ENCODE measurements at places on chromosomes 2 and 18. TPM values are rescaled to one million over a fixed set of nuclear protein-coding genes. Genes with fewer than 3 reads are reported as not detected.
A peak's percentile ranks its signal among the peaks of the same experiment; 100 is the strongest.

GRCh38 chr2:228067309-228067708 is 114.2 kb downstream of the SPHKAP start:
- H3K36me3 ChIP-seq = no peaks in the 10 kb centered on the region
- H3K4me3 ChIP-seq = no peak overlapping the region
- H3K27me3 ChIP-seq = peaks cover 2% of the 10 kb centered on the region
- no peaks in the 10 kb centered on the region for H3K4me1 ChIP-seq
- DNase-seq = no peak
- H3K27ac ChIP-seq = no peak overlapping the region

- peak overlapping the region; percentile 66 for H3K4me3 ChIP-seq
- H3K27ac ChIP-seq = peak overlapping the region; percentile 89
- no peaks in the 10 kb centered on the region for H3K27me3 ChIP-seq
- H3K4me1 ChIP-seq = peaks cover 32% of the 10 kb centered on the region
- H3K36me3 ChIP-seq = no peaks in the 10 kb centered on the region
- DNase-seq = no peak
These were observed 822 bp upstream of the GPD2 start for GRCh38 chr2:156435396-156435717.

GRCh38 chr2:151020411-151020810 is 241.3 kb downstream of the RBM43 start:
- H3K27me3 ChIP-seq = no peaks in the 10 kb centered on the region
- no peak for DNase-seq
- H3K36me3 ChIP-seq = no peaks in the 10 kb centered on the region
- no peak overlapping the region for H3K4me3 ChIP-seq
- H3K4me1 ChIP-seq = no peaks in the 10 kb centered on the region

GRCh38 chr2:192126912-192127311 is 67.8 kb downstream of the TMEFF2 start:
- H3K4me1 ChIP-seq = no peaks in the 10 kb centered on the region
- no peak overlapping the region for H3K4me3 ChIP-seq
- no peak for DNase-seq
- no peak overlapping the region for H3K27ac ChIP-seq
- H3K36me3 ChIP-seq = no peaks in the 10 kb centered on the region
- H3K27me3 ChIP-seq = no peaks in the 10 kb centered on the region

DNA sequence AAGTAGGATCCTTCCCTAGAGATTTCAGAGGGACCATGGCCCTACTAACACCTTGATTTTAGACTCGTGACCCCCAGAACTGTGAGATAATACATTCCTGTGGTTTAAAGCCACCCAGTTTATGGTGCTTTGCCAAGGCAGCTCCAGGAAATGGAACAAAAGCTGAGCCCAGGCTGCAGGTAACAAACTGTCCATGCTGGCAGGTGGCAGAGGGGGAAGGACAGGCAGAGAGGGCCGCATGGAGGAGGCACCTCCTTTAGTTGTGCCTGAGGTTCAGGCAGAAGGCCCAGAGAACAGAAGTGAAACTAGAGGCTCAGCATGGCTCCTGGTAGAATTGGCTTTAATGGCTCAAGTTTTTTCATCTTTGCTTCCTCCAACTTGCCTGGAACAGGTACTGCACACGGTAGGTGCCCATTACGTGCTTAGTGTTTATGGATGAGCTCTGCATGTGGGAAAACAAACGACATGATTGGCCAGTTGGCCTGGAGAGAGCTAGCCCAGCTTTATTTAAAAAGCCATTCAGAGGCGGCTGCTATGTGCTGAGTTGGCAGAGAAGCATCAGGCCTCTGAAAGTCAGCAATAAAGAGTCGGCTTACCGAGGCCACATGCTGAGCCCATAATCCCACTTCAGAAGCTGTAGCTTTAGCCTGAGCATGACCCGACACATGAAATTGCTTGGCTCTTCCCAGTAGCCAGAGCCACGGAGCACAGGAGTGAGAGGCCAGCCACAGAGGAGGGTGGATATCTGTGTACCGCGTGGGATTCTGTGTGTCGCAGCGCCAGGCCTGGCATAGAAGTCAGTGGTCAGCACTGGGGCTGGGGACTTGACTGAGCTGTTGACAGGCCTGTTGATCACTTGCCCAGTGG is 36.5 kb downstream of the HS1BP3 start:
- no peak overlapping the region for H3K4me3 ChIP-seq
- no peak overlapping the region for H3K27ac ChIP-seq
- no peaks in the 10 kb centered on the region for H3K36me3 ChIP-seq

LIMS1 gene
- 205 TPM for total RNA-seq

CCDC68 gene
- 2.2 TPM for total RNA-seq

GRCh38 chr2:182649316-182649715 is 66.7 kb upstream of the DNAJC10 start:
- H3K27me3 ChIP-seq = no peaks in the 10 kb centered on the region
- H3K4me3 ChIP-seq = no peak overlapping the region
- H3K36me3 ChIP-seq = no peaks in the 10 kb centered on the region
- DNase-seq = peak; percentile 24
- H3K4me1 ChIP-seq = no peaks in the 10 kb centered on the region
- no peak overlapping the region for H3K27ac ChIP-seq

ARHGAP15 gene
- not detected for total RNA-seq

DNA sequence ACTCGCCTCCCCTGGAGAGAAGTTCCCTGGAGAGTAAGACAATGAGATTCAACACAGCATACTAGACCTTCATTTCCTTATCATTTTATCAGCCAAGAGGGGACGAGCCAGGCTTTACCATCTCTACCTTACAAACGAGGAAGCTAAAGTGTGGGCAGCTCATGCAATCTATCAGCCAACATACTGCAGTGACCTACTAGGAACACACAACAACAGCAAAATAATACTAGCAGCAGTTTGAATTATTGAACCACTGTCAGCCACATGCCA is 60.0 kb upstream of the TEX51 start:
- no peak overlapping the region for H3K4me3 ChIP-seq
- no peaks in the 10 kb centered on the region for H3K36me3 ChIP-seq
- H3K4me1 ChIP-seq = no peaks in the 10 kb centered on the region
- no peak for DNase-seq

FAM228A gene
- not detected for total RNA-seq

- H3K4me1 ChIP-seq = peaks cover 12% of the 10 kb centered on the region
- no peaks in the 10 kb centered on the region for H3K36me3 ChIP-seq
- H3K27me3 ChIP-seq = no peaks in the 10 kb centered on the region
These were observed 260.5 kb upstream of the THUMPD2 start for GRCh38 chr2:40039549-40039948.

DNA sequence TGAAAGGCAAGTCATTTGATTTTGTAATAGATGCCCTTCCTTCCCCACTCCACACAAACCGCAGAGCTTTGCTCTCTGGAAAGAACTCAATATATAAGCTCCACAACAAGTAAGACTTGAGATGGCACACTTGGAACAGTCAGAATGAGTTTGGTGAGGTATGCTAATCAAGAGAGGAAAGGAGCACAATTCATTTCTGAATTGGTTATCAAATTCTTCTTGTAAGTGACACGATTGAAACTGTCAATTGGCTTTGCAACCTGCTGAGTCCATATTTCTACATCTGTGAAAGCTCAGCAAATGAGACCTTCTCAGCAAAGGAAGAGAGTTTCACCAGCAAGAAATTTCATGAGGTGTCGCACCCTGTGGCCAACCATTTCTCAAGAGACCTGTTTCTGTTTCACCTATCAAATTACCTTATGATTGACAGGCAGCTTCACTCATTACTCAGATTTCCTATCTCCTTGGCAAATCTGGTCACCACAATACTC is 19.1 kb downstream of the CTLA4 start:
- DNase-seq = no peak
- no peak overlapping the region for H3K4me3 ChIP-seq
- no peaks in the 10 kb centered on the region for H3K27me3 ChIP-seq
- H3K27ac ChIP-seq = no peak overlapping the region
- H3K4me1 ChIP-seq = no peaks in the 10 kb centered on the region

GRCh38 chr2:42905341-42906110 is 113.1 kb upstream of the HAAO start:
- H3K4me3 ChIP-seq = no peak overlapping the region
- no peak for DNase-seq
- no peak overlapping the region for H3K27ac ChIP-seq
- peaks cover 33% of the 10 kb centered on the region for H3K4me1 ChIP-seq

DNA sequence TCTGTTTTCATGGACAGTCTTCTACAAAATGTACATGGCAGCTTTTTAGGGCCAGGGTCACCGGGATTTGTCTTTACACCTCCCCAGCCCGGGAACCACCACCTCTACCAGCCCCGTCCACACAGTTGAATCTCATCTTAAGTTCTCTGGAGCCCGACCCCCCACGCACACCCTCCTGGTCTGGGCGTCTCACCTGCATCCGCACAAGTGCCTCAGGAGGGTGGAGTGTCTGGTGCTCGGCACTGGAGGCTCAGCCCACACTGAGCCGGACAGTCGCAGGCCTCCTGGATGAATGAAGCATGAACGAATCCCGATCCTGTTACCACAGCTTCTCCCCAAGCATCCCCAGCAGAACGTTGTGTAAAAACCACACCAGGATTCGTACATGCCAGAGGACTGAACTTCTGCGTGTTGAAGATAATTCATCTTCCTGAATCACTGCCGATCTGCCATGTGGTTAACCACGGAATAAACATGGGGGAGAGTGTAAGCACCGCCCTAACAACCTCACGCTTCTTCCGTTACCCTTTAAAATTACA is 162.0 kb downstream of the RTP5 start:
- peaks cover 67% of the 10 kb centered on the region for H3K27me3 ChIP-seq
- peak; percentile 96 for DNase-seq
- H3K4me3 ChIP-seq = no peak overlapping the region
- H3K27ac ChIP-seq = no peak overlapping the region
- H3K4me1 ChIP-seq = peaks cover 8% of the 10 kb centered on the region

DNA sequence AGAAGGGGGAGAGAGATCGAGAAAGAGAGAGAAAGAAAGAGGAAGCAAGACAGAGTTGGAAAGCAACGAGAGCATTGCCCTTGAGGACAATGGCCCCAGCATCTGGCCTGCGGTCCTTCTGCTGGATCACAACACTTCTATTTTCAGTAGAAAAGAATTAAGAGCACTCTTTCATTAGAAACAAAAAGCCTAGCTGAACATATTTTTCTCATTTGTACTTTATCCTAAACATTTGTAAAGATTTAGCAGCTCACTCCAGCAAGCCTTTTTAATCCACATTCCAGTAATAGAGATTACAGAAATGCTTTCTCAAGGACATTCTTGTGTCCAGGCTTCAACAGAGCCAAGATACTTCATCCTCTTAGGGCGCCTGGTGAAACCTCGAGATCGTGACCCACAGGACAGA is 31.6 kb upstream of the AFF3 start:
- H3K27ac ChIP-seq = no peak overlapping the region
- H3K27me3 ChIP-seq = no peaks in the 10 kb centered on the region
- no peak for DNase-seq
- no peaks in the 10 kb centered on the region for H3K36me3 ChIP-seq
- no peaks in the 10 kb centered on the region for H3K4me1 ChIP-seq

- H3K27ac ChIP-seq = no peak overlapping the region
- no peaks in the 10 kb centered on the region for H3K36me3 ChIP-seq
- peak; percentile 10 for DNase-seq
- H3K4me1 ChIP-seq = no peaks in the 10 kb centered on the region
- H3K4me3 ChIP-seq = no peak overlapping the region
These were observed 98.7 kb upstream of the VWC2L start for GRCh38 chr2:214311931-214312749.

- H3K4me1 ChIP-seq = no peaks in the 10 kb centered on the region
- no peaks in the 10 kb centered on the region for H3K36me3 ChIP-seq
- H3K27ac ChIP-seq = no peak overlapping the region
- DNase-seq = no peak
- H3K4me3 ChIP-seq = no peak overlapping the region
- no peaks in the 10 kb centered on the region for H3K27me3 ChIP-seq
These were observed 14.8 kb upstream of the ARL5A start for GRCh38 chr2:151842830-151843690.

DNA sequence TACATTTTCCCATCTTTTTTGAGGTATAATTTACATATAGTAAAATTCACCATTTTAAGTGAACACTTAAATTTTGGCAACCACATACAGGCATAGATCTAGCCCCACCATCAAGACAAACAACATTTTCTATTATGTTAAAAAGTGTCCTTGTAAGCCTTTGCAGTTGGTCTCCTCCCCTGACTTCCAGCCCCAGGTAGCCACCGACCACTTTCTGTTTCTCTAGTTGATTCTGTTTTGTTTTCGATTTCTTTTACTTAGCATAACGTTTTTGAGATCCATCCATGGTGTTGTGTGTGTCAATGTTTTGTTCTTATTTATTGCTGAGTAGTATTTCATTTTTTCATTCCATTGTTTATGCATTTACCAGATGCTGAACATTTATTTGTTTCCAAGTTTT is 135.5 kb upstream of the FOSL2 start:
- no peaks in the 10 kb centered on the region for H3K4me1 ChIP-seq
- DNase-seq = no peak
- H3K27me3 ChIP-seq = no peaks in the 10 kb centered on the region
- H3K27ac ChIP-seq = no peak overlapping the region
- no peaks in the 10 kb centered on the region for H3K36me3 ChIP-seq

GRCh38 chr2:54429054-54429453 is 27.1 kb upstream of the SPTBN1 start:
- H3K27me3 ChIP-seq = no peaks in the 10 kb centered on the region
- no peak overlapping the region for H3K4me3 ChIP-seq
- H3K36me3 ChIP-seq = no peaks in the 10 kb centered on the region
- no peaks in the 10 kb centered on the region for H3K4me1 ChIP-seq

MOCOS gene
- 1.9 TPM for total RNA-seq

TBR1 gene
- total RNA-seq = not detected

GALR1 gene
- total RNA-seq = not detected

DNA sequence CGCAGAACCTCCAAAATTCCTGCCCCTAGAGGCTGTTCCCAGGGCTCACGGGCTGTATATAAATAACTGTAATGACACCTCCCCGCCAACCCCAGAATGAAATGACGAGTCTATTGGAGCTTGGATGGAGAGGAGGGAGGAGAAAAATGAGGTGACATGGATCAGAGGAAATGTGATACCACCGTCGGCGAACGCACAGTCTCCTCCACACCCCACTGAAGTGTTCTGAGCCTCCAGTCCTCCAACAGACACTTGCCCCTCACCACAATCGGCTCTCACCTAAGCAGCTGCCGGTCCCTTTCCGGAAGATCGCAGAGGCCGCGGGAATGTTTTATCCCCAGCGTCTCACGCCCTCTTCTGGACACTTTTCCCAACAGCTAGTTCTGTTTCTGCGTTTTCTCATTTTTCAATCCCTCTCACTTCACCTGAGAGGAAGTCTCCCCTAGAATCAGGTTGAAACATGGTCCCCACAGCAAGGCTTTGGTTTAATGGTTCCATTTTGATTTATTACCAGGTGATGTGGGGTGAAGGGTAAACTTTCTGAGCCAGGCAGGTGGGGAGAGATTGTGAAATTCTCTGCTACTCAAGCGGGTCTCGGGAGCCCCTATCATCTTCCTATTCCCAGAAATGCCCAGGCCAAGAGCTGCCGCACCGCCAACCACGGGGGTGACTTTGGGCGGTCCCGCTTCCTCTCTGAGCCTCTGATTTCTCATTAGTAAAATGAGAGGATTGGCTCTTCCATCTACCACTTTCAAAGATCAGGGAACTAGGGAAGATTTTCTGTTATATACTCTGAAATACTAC is 9.1 kb upstream of the MYO5B start:
- H3K36me3 ChIP-seq = no peaks in the 10 kb centered on the region
- H3K4me3 ChIP-seq = no peak overlapping the region
- peaks cover 31% of the 10 kb centered on the region for H3K27me3 ChIP-seq
- H3K4me1 ChIP-seq = no peaks in the 10 kb centered on the region

- no peak overlapping the region for H3K4me3 ChIP-seq
- H3K27ac ChIP-seq = no peak overlapping the region
- peak; percentile 28 for DNase-seq
- H3K36me3 ChIP-seq = no peaks in the 10 kb centered on the region
These were observed 36.0 kb upstream of the CD207 start for GRCh38 chr2:70871398-70872211.

Data from astrocyte (in vitro differentiated cells and primary cell).